NCI-H510A treated with DMSO at 0.1 percent for 48 hours (cell line): ENCODE measurements at places on chromosomes 1 and 21.

- no peak for DNase-seq
Measured at GRCh38 chr1:204150702-204151551, 917 bp downstream of the ETNK2 start.

- DNase-seq = peak; percentile 74
Measured at GRCh38 chr1:38578271-38578951, 281.2 kb downstream of the RRAGC start.

DNA sequence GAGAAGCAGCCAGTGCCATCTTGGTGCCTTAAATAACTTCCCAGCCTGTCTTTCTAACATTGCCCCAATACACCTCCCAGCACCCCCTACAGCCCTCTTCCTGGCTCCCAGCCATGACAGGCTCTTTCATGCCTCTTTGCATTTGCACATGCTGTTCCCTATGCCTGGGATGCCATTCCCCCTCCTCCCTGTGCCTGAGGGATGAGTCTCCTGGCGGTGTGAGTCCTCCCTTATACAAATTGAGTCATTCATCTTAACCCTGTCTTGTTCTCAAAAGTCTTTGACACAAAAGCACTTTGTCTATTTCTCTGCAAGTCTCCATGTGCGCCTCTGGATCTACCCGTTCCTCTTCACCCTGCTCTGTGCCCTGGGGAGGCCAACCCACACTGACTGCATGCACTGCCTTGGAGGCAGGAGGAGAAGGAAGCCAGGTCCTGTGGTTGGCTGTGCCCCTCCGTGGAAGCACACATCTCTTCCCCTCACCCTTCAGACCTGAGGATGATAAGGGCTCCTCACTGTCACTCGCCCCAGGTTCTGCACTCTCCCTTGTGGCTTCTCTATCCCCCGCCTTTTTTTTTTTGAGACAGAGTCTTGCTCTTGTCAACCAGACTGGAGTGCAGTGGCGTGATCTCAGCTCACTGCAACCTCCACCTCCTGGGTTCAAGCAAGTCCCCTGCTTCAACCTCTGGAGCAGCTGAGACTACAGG, 25.1 kb downstream of the CDCP2 start:
- no peak for DNase-seq

- no peak for DNase-seq
Measured at GRCh38 chr1:221440658-221441057, 301.2 kb downstream of the DUSP10 start.

- no peak for DNase-seq
Measured at GRCh38 chr1:151616505-151616849, 4.6 kb downstream of the SNX27 start.

GRCh38 chr1:73821520-73821919, 376.5 kb downstream of the LRRIQ3 start:
- no peak for DNase-seq
